ENCODE measurements at places on chromosomes 7 and 10.
A peak's percentile ranks its signal among the peaks of the same experiment; 100 is the strongest.

GRCh38 chr7:118839515-118839914, 615.0 kb downstream of the ANKRD7 start:
- DNase-seq, result no peak

GRCh38 chr10:125062227-125062913, 98.0 kb downstream of the CTBP2 start:
- DNase-seq, result no peak

GRCh38 chr10:62763155-62763554, 41.4 kb upstream of the ADO start:
- no peak for DNase-seq

- DNase-seq, result no peak
Observed at GRCh38 chr10:104327745-104328645, 10.3 kb downstream of the ITPRIP start.

DNA sequence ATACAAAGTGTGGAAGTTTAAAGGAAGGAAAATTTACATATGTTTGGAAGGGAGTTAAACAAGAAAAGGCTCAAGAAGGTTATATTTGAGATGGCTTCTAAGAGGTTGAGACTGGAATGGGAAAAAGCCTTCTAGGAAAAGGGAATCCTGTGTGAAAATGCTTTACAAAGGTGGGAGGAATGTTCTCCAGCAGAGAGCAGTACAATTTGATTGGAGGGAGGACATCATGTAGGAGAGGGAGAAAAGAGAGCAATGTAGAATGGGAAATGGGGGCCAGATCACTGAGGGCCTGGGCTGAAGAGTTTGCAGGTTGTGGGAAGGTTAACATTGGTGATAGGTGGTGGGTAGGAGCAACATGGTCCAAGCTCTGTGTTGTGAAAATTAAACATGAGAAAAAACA, 366.9 kb downstream of the XPNPEP1 start:
- DNase-seq, result no peak

- DNase-seq, result no peak
Observed at GRCh38 chr7:44366986-44367385, 41.6 kb upstream of the CAMK2B start.

GRCh38 chr10:123517426-123517825, 148.7 kb upstream of the GPR26 start:
- DNase-seq, result no peak

- peak; percentile 40 for DNase-seq
Observed at GRCh38 chr10:86535132-86535882, 13.7 kb upstream of the WAPL start.

DNA sequence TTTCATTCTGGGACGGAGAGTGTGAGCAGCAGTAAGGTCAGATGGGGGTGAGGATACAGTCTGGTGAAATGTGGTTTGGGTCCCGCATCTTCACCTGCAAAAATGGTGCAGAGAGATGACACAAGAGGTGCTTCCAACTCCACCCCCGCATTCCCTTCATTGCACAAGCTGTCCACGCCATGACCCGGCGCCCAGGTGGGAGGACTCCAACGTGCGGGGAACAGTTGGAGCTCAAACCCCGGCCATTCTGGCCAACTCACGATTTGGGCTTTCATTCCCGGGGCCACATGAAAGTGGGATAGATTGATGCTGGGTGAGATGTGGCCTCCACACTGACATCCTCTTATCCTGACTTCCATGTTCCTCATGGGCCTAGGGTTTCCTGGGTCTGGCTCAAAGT, 34.6 kb upstream of the ZNF273 start:
- DNase-seq, result no peak

DNA sequence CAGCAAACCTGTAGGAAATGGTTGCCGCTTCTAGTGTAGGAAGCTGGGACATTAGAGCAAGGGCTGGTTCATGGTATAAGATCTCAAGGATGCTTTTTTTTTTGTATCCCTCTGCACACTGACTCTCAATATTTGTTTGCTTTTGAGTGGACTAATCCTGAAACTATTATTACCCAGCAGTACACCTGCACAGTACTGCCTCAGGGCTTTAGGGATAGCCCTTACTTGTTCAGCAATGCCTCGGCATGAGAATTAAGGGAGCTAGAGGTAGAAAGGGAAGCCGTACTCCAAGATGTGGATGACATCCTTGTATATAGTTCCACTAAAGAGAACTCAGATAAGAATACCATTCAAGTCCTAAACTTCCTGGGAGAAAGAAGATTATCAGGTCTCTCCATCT, 70.5 kb downstream of the COPG2 start:
- no peak for DNase-seq

GRCh38 chr10:80281292-80281691, 8.2 kb downstream of the MAT1A start:
- DNase-seq, result no peak

Data from CD4-positive, alpha-beta T cell treated with Interleukin-17A for 1 hour (primary cell).